ENCODE measurements at places on chromosomes 4 and X.
A peak's percentile ranks its signal among the peaks of the same experiment; 100 is the strongest.

GRCh38 chr4:59380841-59381366 lies 1819.2 kb upstream of the ADGRL3 start:
- no peak for DNase-seq

DNA sequence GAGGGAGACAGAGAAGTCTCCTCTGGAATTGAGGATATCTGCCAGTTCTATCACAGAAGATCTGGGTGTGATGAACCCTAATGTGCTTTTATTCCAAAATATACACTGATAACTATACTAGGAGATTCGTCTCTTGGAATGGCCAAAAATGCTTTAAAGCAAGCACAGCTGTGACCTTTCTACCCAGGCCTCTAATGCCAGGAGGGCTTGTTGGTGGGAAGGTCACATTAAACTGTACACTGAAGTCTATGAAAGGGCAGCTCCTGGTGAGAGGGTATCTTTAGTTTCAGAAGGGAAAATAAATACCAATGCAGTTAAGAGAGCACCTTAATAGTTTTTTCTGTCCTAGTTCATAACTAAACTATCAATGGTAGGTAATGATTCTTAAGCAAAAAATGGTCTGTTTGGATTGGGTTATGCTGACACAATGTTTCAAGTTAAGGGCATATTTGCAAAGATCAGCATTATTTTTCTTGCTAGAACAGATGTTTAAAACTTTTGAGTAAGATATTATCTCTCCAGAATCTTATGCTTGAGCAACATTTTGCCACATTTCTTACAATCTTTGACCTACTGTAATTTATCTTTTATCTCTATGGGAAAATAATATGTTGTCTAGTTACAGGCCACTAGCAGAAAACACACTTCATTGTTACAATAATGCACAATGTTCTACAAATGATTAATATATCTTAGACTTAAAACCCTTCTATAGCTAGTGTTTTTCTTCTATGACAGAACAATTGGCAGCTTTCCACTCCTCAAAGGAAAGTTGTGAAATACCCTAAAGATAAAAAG lies 59.6 kb downstream of the SEC24D start:
- DNase-seq = no peak

DNA sequence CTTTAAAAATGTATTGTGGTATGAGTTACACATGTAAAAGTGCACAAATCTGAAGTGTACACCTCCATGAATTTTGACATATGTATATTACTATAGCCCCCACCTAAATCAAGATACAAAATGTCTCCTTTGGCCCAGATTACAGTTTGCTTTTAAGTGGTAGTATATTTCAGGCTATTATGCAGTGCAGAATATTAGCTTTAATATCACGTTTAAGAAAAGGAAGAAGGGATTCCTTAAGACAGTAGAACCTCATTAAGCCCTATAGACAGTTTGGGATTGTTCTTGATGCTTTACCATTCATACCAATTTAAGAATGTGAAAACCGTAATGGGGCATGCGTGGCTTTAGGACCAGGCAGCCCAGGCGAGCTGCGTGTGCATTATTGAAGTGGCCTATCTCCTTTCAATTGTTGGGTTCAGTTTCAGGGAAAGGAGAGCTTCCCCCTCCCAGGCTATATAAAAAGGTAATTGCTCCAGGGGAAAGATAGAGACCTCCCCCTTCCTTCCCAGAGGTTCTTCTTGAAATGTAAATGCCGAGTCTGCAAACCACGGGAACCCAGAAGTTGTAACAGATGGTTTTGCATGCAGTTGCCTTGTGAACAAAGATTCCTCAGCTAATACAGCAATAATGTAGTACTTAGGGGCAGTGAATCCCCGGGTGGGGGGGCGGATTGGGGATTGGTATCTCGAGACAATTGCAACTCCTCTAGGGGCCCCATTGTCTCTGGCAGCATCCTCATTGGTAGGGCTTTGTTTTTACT lies 106.1 kb downstream of the UCHL1 start:
- no peak for DNase-seq

DNA sequence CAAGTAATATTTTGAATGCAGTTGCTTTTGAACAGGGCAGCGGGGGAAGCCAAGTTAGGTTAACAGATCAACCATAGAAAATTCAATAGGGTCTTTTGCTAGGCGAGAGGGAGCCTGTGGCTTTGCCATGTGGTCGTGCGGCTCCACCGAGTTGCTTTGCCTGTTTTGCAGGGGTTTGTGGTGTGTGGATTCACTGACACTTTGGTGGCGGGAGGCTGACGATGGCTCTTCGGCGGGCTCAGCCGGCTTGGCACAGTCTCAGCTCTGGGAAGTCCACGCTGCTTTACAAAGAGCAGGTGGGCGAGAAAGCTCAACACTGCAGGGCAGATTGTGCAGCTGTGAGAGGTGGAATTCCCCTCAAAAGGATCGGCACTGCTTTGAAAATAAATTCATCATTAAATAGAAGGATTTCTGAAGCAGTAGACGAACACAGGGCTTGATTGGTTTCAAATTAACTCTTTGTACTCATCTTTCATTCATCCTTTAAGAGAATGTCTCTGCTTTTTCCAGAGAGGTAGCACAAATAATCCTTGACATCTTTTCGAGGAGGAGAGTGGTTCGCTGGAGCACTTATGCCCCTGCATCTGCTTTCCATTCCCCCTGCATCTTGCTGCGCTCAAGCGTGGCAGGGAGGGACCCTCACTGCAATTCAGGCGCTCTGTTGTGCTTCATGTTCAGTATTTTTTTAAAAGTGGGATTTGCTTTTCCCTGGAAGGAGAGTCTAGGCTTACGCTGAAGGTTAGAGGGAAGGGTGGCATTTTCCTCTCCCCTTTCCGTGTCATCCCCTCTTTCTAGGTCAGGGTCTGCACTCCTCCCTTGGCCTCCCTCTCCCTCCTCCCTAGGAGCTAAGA lies 201.8 kb upstream of the LEF1 start:
- no peak for DNase-seq

- no peak for DNase-seq
Observed at GRCh38 chr4:116627545-116627944, 457.8 kb downstream of the TRAM1L1 start.

GRCh38 chrX:2664502-2664901 lies 26.6 kb upstream of the CD99 start:
- DNase-seq = peak; percentile 59

GRCh38 chrX:1444561-1445500 lies 7.9 kb downstream of the ASMTL start:
- no peak for DNase-seq

GRCh38 chrX:153032397-153033118 lies 23.7 kb upstream of the PNMA3 start:
- DNase-seq = no peak

DNA sequence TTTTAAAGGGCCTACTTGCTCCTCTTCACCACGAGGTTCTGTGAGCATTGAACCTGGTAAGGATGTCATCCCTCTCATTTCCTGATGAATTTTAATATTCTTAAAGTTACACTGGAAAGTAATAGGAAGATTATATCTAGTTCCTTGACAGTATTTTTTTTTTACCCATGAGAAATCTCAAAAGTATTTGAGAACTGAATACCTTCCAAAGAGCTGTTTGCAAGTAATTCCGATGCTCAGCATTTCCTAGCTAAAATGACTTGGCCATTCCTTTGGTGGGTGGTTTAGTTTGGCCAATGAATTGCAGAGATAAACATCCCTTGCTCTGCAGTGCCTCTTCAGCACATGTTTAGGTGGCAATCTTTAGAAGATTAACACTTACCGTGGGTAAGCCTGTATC lies 110.2 kb upstream of the WDR1 start:
- peak; percentile 30 for DNase-seq

GRCh38 chr4:151905197-151905596 lies 144.4 kb upstream of the GATB start:
- no peak for DNase-seq

DNA sequence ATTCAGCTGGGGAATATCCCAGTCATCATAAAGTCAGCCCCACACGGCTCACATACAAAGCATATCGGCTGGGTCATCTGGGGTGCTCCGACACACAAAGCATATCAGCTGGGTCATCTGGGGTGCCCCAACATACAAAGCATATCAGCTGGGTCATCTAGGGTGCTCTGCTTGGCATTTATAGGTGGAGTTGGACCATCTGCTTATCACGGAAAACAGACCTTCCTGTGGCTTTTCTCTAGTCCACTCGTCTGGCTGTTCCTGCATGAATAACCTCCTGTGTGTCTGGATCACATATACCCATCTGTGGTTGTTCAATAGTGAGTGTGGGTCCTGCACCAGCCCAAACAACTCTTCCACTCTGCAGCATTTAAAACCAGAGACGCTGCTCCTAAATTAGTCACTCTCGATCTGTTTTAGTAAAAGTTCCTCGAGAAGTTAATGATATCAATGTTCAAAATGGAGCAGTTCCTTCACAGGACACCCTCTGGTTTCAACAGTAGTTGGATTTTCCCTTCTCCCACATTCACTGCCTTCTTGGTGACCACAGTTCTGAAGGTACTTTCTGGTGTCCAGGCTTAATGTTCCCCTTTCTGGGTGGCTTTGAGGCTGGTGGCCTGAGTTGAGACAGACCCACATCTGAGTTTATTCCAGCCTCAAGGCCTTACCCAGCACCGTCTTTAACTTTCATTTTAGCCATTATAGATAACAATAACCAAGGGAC lies 70.0 kb upstream of the FRG1 start:
- DNase-seq = no peak

DNA sequence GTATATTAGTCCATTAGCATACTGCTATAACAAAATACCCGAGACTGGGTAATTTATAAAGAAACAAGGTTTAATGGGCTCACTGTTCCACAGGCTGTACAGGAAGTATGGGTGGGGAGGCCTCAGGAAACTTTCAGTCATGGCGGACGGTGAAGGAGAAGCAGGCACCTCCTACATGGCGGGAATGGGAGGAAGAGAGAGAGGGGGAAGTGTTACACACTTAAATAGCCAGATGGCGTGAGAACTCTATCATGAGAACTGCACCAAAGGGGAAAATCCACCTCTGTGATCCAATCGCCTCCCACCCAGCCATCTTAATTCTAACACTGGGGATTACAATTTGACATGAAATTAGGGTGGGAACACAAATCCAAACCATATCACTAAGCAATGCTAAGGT lies 98.9 kb upstream of the SH3RF1 start:
- DNase-seq = no peak

DNA sequence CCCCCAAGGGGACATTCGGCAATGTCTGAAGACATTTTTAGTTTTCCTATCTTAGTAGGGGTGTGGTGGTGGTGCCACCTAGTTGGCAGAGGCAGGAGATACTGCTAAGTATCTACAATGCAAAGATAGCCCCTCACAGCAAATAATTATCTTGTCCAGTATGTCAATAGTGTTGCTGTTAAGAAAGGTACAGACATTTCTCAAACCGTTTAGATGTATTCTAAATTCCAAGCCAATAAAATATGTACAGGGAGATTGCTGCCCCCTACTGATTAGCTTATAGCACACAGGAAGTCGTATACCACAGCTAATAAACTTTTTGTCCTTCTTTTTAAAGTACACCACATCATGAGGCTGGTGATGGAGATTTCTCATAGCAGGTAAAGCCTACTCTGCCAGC lies 260.5 kb downstream of the TMA16 start:
- DNase-seq = no peak

GRCh38 chr4:7917669-7918068 lies 22.0 kb downstream of the AFAP1 start:
- no peak for DNase-seq

GRCh38 chr4:186758929-186759682 lies 35.5 kb upstream of the FAT1 start:
- DNase-seq = no peak

- no peak for DNase-seq
Observed at GRCh38 chrX:13499736-13500135, 69.7 kb upstream of the EGFL6 start.

DNA sequence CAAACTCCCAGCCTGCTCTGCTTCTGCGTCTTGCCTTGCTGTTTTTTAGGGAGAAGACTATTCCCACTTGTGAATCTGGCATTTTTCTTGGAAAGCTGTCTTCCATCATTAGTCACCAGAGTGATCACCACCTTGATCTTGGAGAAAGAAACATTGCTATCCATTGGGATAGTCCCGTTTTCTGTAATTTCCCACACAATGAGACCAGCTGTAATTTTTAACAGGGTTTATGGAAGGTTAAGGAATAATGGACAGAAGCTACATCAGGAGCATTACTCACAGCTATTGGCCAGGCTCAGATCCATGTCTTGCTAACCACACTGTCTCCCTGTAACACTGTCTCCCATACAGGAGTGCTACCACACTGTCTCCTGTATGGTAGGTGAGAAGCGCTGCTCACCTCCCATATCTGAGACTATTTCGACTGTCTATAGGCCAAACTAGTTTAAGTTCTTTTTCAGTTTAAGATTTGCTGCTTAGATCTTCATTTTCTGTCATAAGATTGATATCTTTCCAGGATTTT lies 523.0 kb downstream of the SPRY1 start:
- no peak for DNase-seq

DNA sequence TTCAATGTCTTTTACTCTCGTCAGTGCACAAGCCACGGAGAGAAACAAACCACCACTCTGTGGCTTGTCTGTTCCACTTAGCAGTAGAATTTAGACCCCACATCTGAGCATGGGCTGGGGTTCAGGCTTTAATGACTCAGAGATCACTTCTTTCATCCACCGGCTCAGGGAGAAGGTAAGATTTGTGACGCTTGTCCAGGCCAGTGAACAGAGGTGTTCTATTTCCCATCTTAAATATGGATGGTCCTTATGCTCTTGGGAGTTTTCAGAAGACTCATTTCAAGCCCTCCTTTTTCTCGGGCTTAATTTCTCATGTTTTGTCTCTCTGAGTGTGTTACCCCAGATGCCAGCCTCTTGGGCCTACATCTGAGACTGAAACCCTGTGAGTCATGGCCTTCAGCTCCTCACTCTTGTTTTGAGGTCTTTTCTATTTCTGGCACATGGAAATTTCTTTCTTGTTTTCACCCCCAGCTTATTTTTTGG lies 127.4 kb upstream of the SFRP2 start:
- no peak for DNase-seq

- DNase-seq = no peak
Observed at GRCh38 chr4:55475394-55476243, 71.1 kb downstream of the CLOCK start.

DNA sequence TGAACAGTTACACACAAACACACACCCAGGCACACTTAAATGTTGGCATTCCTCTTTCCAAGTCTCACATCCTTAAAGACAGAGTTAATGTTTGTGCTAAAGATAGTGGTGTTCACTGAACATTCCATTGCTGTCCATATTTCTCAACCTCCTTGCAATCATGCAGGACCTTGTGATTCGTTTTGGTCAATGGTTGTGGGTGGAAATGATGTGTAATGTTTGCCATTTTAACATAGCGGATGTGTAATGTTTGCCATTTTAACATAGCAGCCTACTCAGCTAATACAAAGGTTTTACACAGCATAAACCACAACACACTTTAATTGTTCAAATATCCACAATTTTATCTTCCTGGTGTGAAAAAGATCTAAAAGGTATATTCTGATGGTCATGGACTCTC lies 93.9 kb downstream of the CEP44 start:
- no peak for DNase-seq

DNA sequence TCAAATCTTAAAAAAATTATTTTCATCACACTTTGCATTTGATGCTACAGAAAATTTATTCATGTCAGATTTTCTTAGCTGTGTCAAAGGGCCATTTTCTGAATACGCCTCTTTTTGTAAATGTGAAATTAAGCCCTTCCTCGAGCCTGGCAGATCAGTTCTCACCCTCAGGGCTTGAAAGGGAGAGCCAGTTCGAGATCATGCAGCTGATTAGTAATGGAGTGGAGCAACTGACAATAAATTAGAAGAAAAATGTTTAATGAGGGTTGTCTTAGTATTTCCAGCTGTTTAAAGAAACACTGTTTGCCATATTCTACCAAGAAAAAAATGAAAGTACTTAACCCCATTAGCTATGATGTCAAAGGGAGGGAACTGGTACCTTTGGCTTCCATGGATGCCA lies 28.7 kb downstream of the CC2D2A start:
- DNase-seq = no peak
